A549 treated with ZK216348 at 1 μM for 4 hours (cell line): ENCODE measurements at places on chromosomes 3 and 15. TPM values are rescaled to one million over a fixed set of nuclear protein-coding genes. Genes with fewer than 3 reads are reported as not detected.

Gene NR1I2
- not detected in 5 replicates for total RNA-seq

Gene CEP19
- 2.6 to 2.9 TPM (median 2.8 TPM) in 5 replicates for total RNA-seq

Gene P2RY14
- not detected in 5 replicates for total RNA-seq

Gene DCBLD2
- 163 to 301 TPM (median 279 TPM) in 5 replicates for total RNA-seq

Gene TOPAZ1
- not detected in 5 replicates for total RNA-seq

Gene RFT1
- total RNA-seq: 18.8 to 29.2 TPM (median 26.9 TPM) in 5 replicates

Gene GXYLT2
- total RNA-seq: 1.1 to 3.5 TPM (median 1.4 TPM) in 5 replicates

Gene LXN
- 54.2 to 81.7 TPM (median 55.6 TPM) in 5 replicates for total RNA-seq

Gene AGBL1
- total RNA-seq: not detected in 5 replicates

Gene CTDSPL
- 10.2 to 14.7 TPM (median 13.3 TPM) in 5 replicates for total RNA-seq

Gene CCR3
- not detected in 5 replicates for total RNA-seq

Gene GOLGA8G
- total RNA-seq: not detected in 5 replicates

Gene SI
- not detected in 5 replicates for total RNA-seq

Gene CYB561D2
- 11.9 to 22.1 TPM (median 18.8 TPM) in 5 replicates for total RNA-seq

Gene HIGD2B
- total RNA-seq: not detected in 5 replicates

Gene GAP43
- not detected in 5 replicates for total RNA-seq

Gene MYRIP
- not detected in 5 replicates for total RNA-seq

Gene B3GNT5
- 14.0 to 30.1 TPM (median 24.7 TPM) in 5 replicates for total RNA-seq

Gene EFHB
- 0.53 to 1.6 TPM (median 0.75 TPM) in 5 replicates for total RNA-seq

Gene KNL1
- 3.8 to 8.3 TPM (median 6.8 TPM) in 5 replicates for total RNA-seq

Gene AP4E1
- 5.1 to 10.0 TPM (median 9.7 TPM) in 5 replicates for total RNA-seq

Gene EPHB1
- total RNA-seq: 0.06 to 0.20 TPM (median 0.12 TPM) in 3 of 5 replicates, not detected in the others

Gene IL5RA
- not detected in 5 replicates for total RNA-seq

Gene OR5K2
- total RNA-seq: not detected in 5 replicates

Gene ST8SIA2
- 0.25 to 1.3 TPM (median 0.53 TPM) in 5 replicates for total RNA-seq

Gene PRKAR2A
- total RNA-seq: 13.8 to 22.2 TPM (median 18.4 TPM) in 5 replicates

Gene KCNMB2
- not detected in 5 replicates for total RNA-seq

Gene RPLP1
- 3,071 to 5,601 TPM (median 3,908 TPM) in 5 replicates for total RNA-seq

Gene MNS1
- 2.0 to 5.1 TPM (median 3.5 TPM) in 5 replicates for total RNA-seq

Gene GLDN
- total RNA-seq: not detected in 5 replicates

Gene GOLGA8T
- 1.1 to 2.8 TPM (median 2.0 TPM) in 5 replicates for total RNA-seq

Gene AP3B2
- 0.41 to 1.7 TPM (median 0.88 TPM) in 5 replicates for total RNA-seq

Gene SPATA12
- total RNA-seq: 0.20 to 0.55 TPM (median 0.40 TPM) in 5 replicates

Gene CCR9
- total RNA-seq: not detected in 5 replicates

Gene LRRC34
- not detected in 5 replicates for total RNA-seq

Gene TM2D3
- total RNA-seq: 22.6 to 31.5 TPM (median 29.3 TPM) in 5 replicates

Gene TTLL13
- 0.11 to 0.43 TPM (median 0.16 TPM) in 4 of 5 replicates, not detected in the other for total RNA-seq

Gene PTH1R
- total RNA-seq: 0.28 to 0.89 TPM (median 0.58 TPM) in 5 replicates

Gene PLCH1
- total RNA-seq: 0.83 to 1.2 TPM (median 1.0 TPM) in 5 replicates

Gene SERPINI2
- not detected in 5 replicates for total RNA-seq

Gene GOLGA6B
- 0.15 to 0.16 TPM in 2 of 5 replicates, not detected in the others for total RNA-seq

Gene LRRIQ4
- total RNA-seq: not detected in 5 replicates

Gene BDH1
- 1.3 to 4.2 TPM (median 3.0 TPM) in 5 replicates for total RNA-seq
